Mesangial cell (primary cell): ENCODE measurements at places on chromosomes 3 and 15. TPM values are rescaled to one million over a fixed set of nuclear protein-coding genes. Genes with fewer than 3 reads are reported as not detected.

The KNG1 gene
- total RNA-seq = not detected in 2 replicates

The NKTR gene
- 9.6 and 13.3 TPM in 2 replicates for total RNA-seq

The CPEB1 gene
- total RNA-seq = 0.65 and 1.4 TPM in 2 replicates

The FOXL2 gene
- 0.13 and 0.16 TPM in 2 replicates for total RNA-seq

The CHP1 gene
- 99.9 and 182 TPM in 2 replicates for total RNA-seq

The GCNT3 gene
- 1.6 TPM in 2 replicates for total RNA-seq

The FBXO40 gene
- total RNA-seq = not detected in 2 replicates

The LRTM1 gene
- not detected in 2 replicates for total RNA-seq

The GP9 gene
- total RNA-seq = not detected in 2 replicates

The RTP3 gene
- not detected in 2 replicates for total RNA-seq

The CCDC51 gene
- 19.9 and 26.2 TPM in 2 replicates for total RNA-seq

The ELL3 gene
- total RNA-seq = 1.8 and 3.0 TPM in 2 replicates

The TPRG1 gene
- not detected in 2 replicates for total RNA-seq

The A4GNT gene
- not detected in 2 replicates for total RNA-seq

The GRK7 gene
- not detected in 2 replicates for total RNA-seq

The RBP2 gene
- total RNA-seq = not detected in 2 replicates

The GADL1 gene
- 0.13 TPM in 1 of 2 replicates, not detected in the other for total RNA-seq

The UBL7 gene
- total RNA-seq = 64.4 and 64.9 TPM in 2 replicates

The CPN2 gene
- total RNA-seq = not detected in 2 replicates

The RBM15B gene
- 32.3 and 48.9 TPM in 2 replicates for total RNA-seq

The HESX1 gene
- 1.0 and 2.6 TPM in 2 replicates for total RNA-seq

The TNFSF10 gene
- 61.1 and 301 TPM in 2 replicates for total RNA-seq

The EIF4E3 gene
- total RNA-seq = 2.0 and 4.2 TPM in 2 replicates

The FMN1 gene
- total RNA-seq = 0.33 and 5.8 TPM in 2 replicates

The GATA2 gene
- 2.1 and 4.1 TPM in 2 replicates for total RNA-seq

The TLR9 gene
- total RNA-seq = not detected in 2 replicates

The MYRIP gene
- 0.51 TPM in 1 of 2 replicates, not detected in the other for total RNA-seq

The TEX55 gene
- total RNA-seq = not detected in 2 replicates

The SEMA6D gene
- total RNA-seq = 0.49 and 2.9 TPM in 2 replicates

The CPLX3 gene
- not detected in 2 replicates for total RNA-seq

The SLC22A13 gene
- 0.13 and 0.16 TPM in 2 replicates for total RNA-seq

The EHD4 gene
- 23.6 and 39.1 TPM in 2 replicates for total RNA-seq

The GOLGA8A gene
- 2.9 and 7.0 TPM in 2 replicates for total RNA-seq

The SCN11A gene
- total RNA-seq = 0.13 TPM in 1 of 2 replicates, not detected in the other

The PRR20G gene
- total RNA-seq = not detected in 2 replicates

The OR4F15 gene
- 0.25 TPM in 1 of 2 replicates, not detected in the other for total RNA-seq

The CCDC54 gene
- total RNA-seq = not detected in 2 replicates

The DNAH12 gene
- total RNA-seq = under 0.01 TPM in 1 of 2 replicates, not detected in the other

The PPARG gene
- 18.3 and 21.3 TPM in 2 replicates for total RNA-seq

The GPR27 gene
- total RNA-seq = 0.81 and 0.89 TPM in 2 replicates

The CCR4 gene
- total RNA-seq = not detected in 2 replicates

The KBTBD12 gene
- 0.16 TPM in 1 of 2 replicates, not detected in the other for total RNA-seq

The SEMA3G gene
- 0.25 TPM in 1 of 2 replicates, not detected in the other for total RNA-seq

The SLC6A11 gene
- total RNA-seq = not detected in 2 replicates

The MAGEL2 gene
- total RNA-seq = under 0.01 and 0.51 TPM in 2 replicates

The C3orf85 gene
- total RNA-seq = not detected in 2 replicates

The BCL2A1 gene
- not detected in 2 replicates for total RNA-seq

The ZMYND10 gene
- 2.1 and 3.9 TPM in 2 replicates for total RNA-seq

The MOBP gene
- total RNA-seq = not detected in 2 replicates

The ST3GAL6 gene
- total RNA-seq = 3.6 and 4.1 TPM in 2 replicates

The BNC1 gene
- 15.3 and 41.8 TPM in 2 replicates for total RNA-seq

The GUCA1C gene
- total RNA-seq = 1.3 TPM in 1 of 2 replicates, not detected in the other

The PLA2G4E gene
- not detected in 2 replicates for total RNA-seq

The FGD5 gene
- total RNA-seq = under 0.01 and 0.51 TPM in 2 replicates

The NR1I2 gene
- total RNA-seq = under 0.01 and 0.16 TPM in 2 replicates

The ITGA11 gene
- total RNA-seq = 7.8 and 83.4 TPM in 2 replicates

The RARB gene
- 2.8 and 10.1 TPM in 2 replicates for total RNA-seq

The LRRC31 gene
- not detected in 2 replicates for total RNA-seq
